Esophagus squamous epithelium (tissue), 5 donors: ENCODE measurements at places on chromosomes 5 and 9.

GRCh38 chr9:105148328-105149006 lies 96.0 kb upstream of the SLC44A1 start:
- no peak for DNase-seq

DNA sequence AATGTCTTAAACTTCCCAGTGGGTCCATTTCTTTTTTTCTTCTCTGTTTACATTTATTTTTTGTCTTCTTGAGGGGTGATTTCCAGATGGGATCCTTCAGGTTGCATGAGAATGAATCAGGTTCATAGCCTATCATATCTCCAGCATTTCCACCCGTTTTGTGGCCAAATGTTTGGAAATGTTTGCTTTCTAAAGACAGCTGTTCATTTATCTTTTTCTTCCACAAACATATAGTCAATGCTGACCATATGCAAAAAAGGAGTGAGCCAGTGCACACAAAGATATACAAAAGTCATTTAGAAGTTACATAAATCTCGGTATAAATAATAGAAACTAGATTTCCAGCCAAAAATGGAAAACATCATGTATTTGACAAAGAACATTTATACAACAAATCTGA lies 71.6 kb upstream of the STC2 start:
- DNase-seq, result no peak

DNA sequence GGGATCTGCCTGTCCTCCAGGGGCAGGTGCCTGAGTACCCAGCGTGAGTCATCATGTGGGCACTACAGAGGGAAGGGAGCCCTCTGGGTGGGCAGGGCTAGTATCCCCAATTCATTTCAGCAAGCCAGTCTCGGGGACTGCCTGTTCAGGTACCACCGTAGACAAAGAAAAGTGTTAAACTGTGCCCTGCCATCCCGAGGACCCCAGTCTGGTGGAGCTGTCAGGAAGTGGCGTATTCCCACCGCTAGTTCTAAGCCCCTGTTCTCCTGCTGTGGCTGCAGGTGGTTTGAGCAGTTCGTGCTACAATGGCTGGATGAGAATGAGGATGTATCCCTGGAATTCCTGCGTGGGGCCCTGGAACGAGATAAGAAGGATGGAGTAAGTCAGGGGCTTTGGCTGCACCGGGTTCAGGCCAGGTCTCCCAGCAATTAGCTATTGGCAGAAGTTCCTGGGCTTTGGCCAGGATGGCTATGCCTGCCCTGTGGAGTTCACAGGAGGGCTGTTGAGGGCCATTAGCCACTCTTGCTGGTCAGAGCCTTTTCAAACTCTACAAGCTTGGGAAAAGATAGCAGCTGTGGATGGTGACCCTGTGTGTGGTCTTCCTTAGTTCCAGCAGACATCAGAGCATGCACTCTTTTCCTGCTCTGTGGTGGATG lies 93.2 kb upstream of the RUSC2 start:
- DNase-seq, result no peak

- no peak for DNase-seq
These were observed 78.2 kb upstream of the ARAP3 start for GRCh38 chr5:141760193-141760592.

GRCh38 chr9:76866689-76867088 lies 39.2 kb downstream of the PRUNE2 start:
- no peak for DNase-seq

GRCh38 chr5:96433066-96433447 lies at the start of gene PCSK1:
TSS of gene PCSK1 (minus strand) at chr5:96433248. CDS start at chr5:96433042, 206 bp downstream.
- no peak for DNase-seq

- no peak for DNase-seq
These were observed 41.0 kb upstream of the EQTN start for GRCh38 chr9:27337833-27338526.

DNA sequence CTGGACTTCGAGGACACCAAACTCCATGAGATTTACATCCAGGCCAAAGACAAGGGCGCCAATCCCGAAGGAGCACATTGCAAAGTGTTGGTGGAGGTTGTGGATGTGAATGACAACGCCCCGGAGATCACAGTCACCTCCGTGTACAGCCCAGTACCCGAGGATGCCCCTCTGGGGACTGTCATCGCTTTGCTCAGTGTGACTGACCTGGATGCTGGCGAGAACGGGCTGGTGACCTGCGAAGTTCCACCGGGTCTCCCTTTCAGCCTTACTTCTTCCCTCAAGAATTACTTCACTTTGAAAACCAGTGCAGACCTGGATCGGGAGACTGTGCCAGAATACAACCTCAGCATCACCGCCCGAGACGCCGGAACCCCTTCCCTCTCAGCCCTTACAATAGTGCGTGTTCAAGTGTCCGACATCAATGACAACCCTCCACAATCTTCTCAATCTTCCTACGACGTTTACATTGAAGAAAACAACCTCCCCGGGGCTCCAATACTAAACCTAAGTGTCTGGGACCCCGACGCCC lies 1.3 kb downstream of the PCDHGC3 start:
- no peak for DNase-seq

- no peak for DNase-seq
These were observed 13.8 kb downstream of the DNM1 start for GRCh38 chr9:128216781-128217553.

DNA sequence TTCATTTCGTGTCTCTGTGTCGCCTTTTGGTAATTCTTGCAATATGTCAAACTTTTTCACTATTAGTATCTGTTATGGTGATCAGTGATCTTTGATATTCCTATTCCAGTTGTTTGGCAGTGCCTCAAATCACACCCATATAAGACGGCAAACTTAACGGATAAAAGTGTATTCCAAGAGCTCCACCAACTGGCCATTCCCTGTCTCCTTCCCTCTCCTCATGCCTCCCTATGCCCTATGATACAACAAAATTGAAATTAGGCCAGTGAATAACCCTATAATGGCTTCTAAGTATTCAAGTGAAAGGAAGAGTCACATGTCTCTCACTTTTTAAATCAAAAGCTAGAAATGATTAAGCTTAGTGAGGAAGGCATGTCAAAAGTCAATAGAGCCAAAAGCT lies 74.8 kb downstream of the CDK5RAP2 start:
- DNase-seq, result no peak

- no peak for DNase-seq
These were observed 30.0 kb upstream of the TTLL11 start for GRCh38 chr9:122122903-122123632.

- no peak for DNase-seq
These were observed 8.0 kb downstream of the PDCD1LG2 start for GRCh38 chr9:5518171-5518936.

- no peak for DNase-seq
These were observed 7.1 kb downstream of the PRKAA1 start for GRCh38 chr5:40790947-40791593.

DNA sequence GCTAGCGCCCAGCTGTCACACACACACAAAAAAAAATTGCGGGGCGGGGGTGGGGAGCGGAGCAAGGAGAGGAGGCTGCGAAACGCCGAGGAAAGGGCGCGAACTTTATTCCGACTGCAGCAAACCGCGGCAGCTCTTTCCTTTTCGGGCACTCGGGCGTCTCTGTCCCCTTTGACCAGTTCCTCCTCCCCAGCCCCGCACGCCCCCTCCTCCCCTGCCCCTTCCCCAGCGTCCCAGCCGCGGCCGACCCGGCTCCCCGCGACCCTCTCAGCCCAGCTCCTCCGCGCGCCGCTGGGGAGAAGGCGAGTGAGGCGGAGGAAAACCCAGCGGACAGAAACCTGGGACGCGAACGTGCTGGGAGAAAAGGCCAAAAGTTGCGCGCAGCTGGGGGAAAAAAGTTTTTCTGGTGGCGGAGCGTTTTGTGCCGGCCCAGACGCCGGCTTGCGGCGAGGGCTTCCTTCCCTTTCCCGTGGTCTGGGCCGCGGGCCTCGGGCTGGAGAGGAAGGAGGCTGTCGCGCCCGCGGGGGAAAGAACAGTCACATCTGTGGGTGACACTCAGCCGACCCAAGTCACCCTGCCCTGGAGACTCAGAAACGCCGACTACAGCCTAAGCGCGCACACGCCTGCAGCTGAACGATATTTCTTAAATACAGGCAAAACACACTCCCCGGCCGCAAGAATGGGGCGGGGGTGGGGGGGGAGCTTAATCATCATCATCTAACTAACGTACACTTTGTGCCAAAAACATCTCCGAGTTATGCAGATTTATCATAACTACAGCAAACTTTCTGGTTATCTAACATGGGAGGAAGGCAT lies 1.1 kb upstream of the BNC2 start:
- DNase-seq, result no peak
